ENCODE measurements at places on chromosomes 4 and X.

- no peak for DNase-seq
Observed at GRCh38 chr4:11131491-11131890, 297.2 kb downstream of the HS3ST1 start.

GRCh38 chr4:115126491-115126890 lies 13.1 kb upstream of the NDST4 start:
- no peak for DNase-seq

DNA sequence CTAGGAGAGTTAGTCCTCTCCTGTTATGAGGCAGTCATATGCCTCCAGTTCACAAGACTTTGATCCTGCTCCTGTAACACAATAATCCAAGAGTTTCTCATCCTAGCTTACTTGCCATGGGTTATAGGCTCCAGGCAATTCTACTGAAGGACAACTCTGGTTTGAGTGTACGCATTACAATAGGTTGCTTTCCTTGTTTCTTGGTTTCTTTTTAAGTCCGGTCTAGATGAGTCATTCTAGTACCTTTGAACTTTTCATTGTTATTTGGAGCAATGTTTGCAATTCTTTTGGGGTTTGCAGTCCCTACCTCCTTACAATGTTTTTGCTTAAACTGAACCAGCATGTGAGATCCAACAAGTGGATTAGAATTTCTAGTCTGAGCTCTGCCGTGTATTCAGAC lies 109.1 kb downstream of the ANAPC4 start:
- DNase-seq = peak; percentile 42

- no peak for DNase-seq
Observed at GRCh38 chr4:31748382-31748781, 1028.2 kb downstream of the PCDH7 start.

DNA sequence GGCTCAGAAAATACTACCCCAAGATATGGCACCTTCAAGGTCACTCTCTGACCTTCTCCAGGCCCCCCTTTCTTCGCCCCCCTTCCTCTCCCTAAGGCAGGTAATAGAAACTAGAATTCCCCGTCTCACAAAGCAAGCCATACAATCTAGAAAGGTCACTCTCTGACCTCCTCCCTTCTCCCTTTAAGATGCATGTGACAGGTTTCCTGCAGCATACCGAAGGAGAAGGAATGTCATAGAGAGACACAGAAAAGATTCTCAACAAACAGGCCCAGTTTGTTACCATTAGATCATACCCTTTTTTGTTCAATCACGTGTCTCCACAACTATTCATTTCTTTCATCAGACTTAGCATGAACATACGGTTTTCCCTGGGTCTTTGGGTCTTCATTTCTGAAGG lies 51.2 kb upstream of the RBMXL3 start:
- DNase-seq = no peak

- DNase-seq = peak; percentile 25
Observed at GRCh38 chrX:153966841-153967535, 4.6 kb downstream of the HCFC1 start.

GRCh38 chr4:176277162-176277904 lies 8.3 kb upstream of the ASB5 start:
- peak; percentile 77 for DNase-seq

GRCh38 chrX:123807835-123808416 lies 51.9 kb upstream of the XIAP start:
- peak; percentile 6 for DNase-seq

DNA sequence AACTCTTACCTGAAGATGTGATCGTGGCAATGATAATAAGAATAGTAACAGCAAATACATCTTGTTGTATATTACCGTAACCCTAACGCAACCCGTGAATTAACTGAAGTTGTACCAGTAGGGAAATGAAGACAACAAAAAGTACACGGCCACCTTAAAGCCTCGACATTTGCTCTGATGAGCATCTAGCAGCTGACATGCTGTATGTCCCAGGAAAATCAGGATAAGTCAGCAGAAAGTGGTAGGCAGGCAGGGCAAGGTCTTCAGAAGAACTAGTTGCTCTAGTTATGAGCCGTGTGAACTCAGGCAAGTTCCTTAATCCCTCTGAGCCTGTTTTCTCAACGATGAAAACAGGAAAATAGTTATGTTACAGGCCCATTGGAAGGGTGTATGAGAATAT lies 7.7 kb upstream of the ASB5 start:
- no peak for DNase-seq

DNA sequence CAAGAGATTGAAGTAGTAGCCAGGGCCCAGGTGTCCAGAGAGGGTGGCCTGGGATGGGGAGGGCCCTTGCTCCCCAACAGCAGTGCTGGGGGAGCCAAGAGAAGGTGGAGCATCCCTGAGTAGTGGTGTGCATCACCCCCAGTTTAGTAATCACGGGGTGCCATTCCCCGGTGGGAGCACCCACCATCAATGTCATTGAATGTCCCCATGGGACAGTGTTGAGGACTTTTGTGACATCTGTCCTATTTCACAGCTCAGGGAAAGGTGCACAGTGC lies 4.4 kb upstream of the CPZ start:
- DNase-seq = no peak

DNA sequence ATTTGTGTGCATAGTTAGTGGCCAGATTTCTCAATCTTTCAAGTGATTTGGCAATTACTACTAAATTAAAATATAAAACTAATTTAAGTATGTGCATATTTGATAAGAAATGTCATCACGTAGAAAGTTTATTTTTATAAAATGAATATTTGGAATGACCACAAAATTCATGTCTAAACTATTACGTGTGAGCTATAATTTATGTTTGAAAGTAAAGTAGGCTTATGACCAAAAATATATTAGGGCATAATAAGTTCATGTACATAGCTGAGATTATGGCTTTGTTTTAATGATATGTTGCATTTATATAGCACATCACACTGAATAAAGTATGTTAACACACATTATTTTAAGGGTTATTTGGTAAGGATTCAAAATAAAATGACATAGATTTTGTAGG lies 1532.6 kb downstream of the C4orf33 start:
- DNase-seq = no peak

- no peak for DNase-seq
Observed at GRCh38 chrX:74931214-74931613, 6.0 kb upstream of the NEXMIF start.

GRCh38 chr4:81351654-81352445 lies 119.9 kb downstream of the RASGEF1B start:
- DNase-seq = peak; percentile 57

DNA sequence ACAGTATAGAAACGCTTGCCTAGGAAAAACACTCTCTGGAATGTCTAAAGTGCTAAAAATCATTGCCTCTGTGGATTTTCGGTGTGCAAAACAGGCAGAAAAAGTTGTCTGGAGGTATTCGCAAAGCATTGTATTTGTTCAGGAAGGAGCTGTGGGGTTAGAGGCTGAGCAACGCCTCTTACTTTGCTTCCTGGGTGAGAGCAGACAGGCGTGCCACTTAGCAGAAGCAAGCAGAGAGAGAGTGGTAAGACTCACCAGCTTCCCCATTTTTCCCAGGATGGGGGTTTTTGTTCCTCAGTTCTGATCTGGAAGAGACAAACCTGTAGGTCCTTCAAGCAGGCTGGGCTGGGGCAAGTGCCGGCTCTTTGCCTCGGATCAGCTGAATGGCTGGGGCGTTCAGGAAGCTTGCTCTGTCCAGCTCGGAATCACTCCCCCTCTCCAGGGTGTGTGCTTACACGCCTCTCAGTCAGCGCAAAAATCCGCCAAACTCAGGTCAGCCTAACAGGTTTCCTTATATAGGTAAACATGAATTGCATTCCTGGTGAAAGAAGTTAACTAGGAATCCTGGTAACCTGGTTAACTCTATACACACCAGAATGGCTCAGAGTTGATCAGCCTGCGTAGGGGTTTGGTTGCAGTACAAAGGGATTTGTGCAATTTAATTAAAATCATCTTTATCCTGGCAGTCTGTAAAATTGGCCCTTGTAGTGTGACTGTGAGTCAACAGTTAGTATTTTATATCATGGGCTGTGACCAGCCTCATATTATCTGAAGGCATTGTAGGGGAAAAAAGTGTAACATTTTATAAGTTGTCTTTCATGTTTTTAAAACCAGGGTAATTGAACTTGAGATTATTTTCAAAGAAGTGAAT lies 213.1 kb upstream of the MID1 start:
- no peak for DNase-seq
